Substantia nigra (tissue), 51 donors: ENCODE measurements at places on chromosomes 6 and 20.

DNA sequence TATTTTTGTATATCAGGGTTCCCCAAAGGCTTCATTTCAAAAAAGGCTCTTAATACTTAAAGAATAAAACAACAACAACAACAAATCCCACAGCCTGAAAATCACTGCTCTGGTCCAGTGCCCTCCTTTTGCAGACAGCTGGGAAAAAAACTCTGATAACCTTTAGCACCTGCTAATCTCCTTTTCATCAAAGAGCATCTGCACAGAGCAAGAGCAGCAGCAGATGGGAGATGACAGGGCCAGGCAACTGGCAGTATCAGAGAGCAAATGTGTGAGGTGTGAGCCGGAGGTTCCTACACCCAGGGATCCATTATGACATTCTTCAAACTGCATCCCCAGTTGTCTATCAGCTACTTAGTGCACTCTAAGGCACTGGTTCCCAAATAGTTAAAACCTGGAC, 25.7 kb downstream of the TTI1 start:
- no peak for DNase-seq

DNA sequence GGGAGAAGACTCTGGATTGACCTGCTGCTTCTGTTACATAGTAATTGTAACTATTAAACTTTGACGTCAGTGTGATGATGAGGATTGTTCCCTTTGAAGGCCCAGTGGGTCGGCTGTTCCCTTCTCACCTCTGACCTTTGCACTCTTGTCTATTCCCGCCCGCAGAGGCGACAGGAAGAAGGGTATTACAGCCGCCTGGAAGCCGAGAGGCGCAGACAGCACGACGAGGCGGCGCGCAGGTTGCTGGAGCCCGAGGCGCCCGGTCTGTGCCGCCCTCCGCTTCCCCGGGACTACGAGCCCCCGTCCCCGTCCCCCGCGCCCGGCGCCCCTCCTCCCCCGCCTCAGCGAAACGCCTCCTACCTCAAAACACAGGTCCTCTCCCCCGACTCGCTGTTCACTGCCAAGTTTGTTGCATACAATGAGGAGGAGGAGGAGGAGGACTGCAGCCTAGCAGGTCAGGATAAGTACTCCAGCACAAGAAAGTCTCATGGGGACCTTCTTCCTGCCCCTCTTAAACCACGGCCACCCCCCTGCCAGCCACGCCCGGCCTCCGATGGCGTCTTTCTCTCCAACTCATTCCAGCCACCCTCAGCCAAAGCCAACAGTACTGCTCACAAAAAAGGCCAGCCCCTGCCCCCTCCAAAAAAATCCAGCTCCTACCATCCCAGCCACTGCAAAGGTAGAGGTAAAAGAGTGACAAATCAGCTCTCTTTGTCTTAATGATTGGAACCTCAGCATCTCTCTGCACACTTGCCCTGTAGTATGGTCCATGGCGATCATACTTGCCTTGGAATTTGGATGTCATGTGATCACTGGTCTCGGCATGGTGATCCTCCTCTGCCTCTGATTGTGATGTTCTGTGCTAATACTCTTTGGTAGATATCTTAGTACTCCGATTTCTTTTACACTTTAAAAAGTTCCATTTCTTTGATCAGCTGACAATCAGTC, 31.6 kb upstream of the KIF25 start:
- no peak for DNase-seq

- no peak for DNase-seq
Measured at GRCh38 chr20:49282584-49283171, 4.8 kb upstream of the ZNFX1 start.

DNA sequence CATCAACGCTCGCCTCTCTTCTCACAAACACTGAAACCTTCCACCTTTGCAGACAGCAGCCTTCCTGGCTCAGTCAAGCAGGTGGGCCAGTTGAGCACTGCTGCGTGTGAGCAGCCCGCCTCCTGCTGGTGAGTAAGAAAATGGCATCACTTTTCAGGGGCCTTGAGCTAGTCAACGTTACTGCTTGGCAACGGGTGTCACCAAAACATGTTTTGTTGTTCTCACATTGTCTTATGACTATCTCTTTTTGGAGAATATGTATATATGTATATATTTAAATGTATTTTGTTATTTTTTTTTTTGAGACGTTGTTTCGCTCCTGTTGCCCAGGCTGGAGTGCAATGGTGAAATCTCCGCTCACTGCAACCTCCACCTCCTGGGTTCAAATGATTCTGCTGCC, 97.0 kb upstream of the AGPAT4 start:
- DNase-seq: peak; percentile 44
